ENCODE measurements at places on chromosomes 7 and 10.

DNA sequence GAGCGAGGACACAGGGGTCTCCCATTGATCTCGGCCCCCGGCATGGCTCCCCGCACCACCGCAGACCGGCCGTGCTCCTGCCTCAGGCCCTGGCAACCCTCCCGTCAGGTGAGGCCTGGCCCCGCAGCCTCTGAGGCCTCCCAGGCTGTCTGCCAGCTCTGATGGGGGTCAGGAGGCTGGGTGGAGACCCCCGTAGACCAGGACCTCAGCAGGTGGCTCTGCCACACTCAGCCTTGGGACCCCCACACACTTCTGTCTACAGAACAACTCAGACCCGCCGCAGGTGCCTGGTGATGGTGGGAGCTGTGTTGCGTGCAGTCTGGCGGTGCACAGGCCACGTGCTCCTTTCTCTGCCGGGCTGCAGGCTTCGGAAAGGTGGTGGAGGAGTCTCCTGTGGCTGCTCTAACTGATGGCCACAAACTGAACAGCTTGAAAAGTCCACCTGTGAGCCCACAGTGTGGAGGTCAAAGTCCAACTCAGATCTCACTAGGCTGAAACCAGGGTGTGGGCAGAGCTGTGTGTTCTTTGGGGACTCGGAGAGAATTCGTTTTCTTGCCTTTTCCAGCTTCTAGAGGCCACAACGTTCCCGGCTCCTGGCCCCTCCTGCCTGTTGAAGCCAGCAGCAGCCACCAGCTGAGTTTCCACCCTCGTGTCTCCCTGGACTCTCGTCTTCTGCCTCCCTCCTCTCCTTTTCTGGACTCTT, 62.5 kb downstream of the PWWP2B start:
- DNase-seq: peak; percentile 2

DNA sequence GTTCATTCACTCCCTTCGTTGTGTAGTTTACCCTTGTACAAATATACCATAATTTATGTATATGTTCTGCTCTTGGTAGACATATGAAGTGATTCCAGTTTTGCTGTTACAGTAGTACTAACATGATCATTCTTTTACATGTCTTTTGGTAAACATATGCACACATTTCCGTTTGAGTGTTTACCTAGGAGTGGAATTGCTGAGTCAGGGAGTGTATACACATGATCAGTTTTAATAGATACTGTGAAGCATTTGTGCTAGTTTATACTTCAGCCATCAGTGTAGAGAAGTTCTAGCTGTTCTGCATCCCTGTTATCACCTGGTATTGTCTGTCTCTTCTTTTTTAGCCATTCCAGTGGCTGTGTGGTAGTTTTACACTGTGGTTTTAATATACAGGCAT, 34.5 kb upstream of the CYP26C1 start:
- DNase-seq: no peak

DNA sequence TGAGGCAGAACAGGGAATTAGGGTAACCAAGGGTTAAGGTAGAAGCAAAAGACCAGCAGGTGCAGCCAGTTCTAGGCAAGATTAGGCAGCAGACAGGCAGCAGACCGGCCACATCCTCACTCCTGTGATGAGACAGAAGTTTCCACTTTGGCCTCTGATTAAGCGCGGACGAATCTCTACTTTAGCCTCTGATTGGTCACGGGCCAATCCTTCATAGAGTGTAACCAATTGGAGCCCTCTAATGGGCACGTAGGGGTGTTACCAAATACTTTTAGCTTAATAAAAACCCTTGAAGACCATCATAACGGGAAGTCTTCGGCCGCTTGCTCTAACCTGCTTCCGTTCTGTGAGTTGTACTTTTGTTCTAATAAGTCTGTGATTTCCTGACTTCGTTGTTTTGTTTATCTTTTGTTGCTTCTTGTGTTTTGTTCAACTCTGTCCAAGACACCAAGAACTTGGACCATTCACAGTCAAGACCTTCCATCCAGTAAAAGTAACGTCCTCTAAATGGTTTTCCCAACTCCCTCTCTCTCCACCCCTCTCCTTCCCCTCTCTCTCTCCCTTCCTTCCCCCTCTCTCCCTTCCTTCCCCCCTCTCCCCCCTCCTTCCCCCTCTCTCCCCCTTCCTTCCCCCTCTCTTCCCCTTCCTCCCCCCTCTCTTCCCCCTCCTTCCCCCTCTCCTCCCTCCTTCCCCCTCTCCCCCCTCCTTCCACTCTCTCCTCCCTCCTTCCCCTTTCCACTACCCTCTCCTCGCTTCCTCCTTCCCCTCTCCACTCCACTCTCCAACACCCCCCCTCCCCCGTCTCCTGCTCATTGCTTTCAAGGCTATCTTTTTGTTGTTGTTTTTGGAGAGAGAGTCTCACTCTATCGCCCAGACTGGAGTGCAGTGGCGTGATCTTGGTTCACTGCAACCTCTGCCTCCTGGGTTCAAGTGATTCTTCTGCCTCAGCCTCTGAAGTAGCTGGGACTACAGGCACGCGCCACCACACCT, 13.2 kb upstream of the MALSU1 start:
- no peak for DNase-seq

- DNase-seq: no peak
Observed at GRCh38 chr7:157021071-157021870, 10.8 kb upstream of the MNX1 start.

- no peak for DNase-seq
Observed at GRCh38 chr7:93172683-93173082, 24.5 kb upstream of the SAMD9L start.

GRCh38 chr10:113971349-113971973, 72.2 kb upstream of the ADRB1 start:
- no peak for DNase-seq

DNA sequence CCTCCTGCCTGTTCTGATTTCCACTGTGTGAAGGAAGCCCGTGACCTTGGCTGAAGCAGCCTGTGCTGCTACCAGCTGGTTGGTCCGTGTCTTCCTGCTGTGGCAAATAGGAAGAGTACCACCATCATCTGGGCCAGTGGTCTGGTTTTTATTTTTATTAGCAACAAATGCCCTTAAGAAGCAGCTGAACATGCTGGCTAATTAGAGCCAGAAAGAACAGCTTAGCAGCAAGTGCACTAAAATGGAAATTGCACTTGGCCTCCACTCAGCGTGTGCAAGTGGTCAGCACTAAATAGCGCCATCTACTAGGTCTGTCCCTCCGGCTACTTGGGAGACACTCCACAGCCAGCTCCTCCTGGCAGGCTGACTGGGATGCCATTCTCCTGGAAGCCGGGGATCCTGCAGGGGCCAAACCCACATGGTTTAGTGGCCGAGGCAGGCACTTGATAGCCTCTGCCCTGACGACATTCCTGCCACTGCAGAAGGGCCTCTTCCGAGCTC, 690.3 kb upstream of the FOXK1 start:
- no peak for DNase-seq

- no peak for DNase-seq
Observed at GRCh38 chr10:49299816-49300139, 808 bp downstream of the C10orf71 start.

DNA sequence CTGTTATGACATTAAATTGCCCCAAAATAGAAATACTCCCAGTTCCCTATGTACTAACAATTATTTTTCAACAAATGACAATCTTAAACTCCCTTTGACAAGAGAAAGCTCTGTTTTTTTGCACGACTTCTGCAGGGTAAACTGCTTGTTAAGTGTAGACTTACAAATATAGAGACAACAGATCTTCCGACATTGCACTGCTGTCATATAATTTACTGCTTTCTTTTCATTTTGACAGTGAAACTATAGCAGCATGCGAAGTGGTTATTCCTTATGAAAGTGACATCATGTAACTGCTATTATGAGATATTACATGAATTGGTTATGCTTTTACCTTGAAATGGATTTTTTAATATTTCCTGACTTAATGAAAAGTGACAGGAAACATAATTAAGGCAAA, 659.9 kb downstream of the SDK1 start:
- no peak for DNase-seq

DNA sequence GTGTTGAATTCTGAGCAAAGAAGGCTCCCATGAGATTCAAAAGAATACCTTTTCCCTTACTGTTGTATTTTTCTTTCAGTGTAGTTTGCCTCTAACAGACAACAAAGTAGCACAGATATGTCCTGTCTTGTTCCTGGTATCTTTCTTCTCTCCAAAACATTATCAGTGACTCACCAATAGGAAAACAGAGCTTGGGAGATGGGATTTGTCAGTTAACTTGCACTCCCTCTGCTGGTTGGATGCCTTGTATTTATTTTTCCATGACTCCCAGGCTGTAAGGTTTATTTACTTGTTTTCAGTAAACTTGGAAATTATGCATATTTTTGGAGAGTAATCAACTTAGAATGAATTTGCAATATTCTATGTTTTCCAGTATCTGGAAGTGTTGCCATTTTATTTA, 129.7 kb downstream of the SAMD9 start:
- no peak for DNase-seq

GRCh38 chr7:152543799-152544198, 108.0 kb upstream of the KMT2C start:
- DNase-seq: no peak

GRCh38 chr10:131871673-131872005, 29.2 kb upstream of the PPP2R2D start:
- DNase-seq: no peak

- DNase-seq: no peak
Observed at GRCh38 chr10:24156686-24157085, 52.3 kb upstream of the KIAA1217 start.

- no peak for DNase-seq
Observed at GRCh38 chr10:29748109-29748650, 113.4 kb upstream of the SVIL start.
